ENCODE measurements at places on chromosomes 11 and 22. TPM values are rescaled to one million over a fixed set of nuclear protein-coding genes. Genes with fewer than 3 reads are reported as not detected.

OR52I2 gene
- not detected for total RNA-seq

PLAAT5 gene
- total RNA-seq = 0.72 TPM

VWCE gene
- total RNA-seq = 1.2 TPM

MPZL3 gene
- total RNA-seq = 10.0 TPM

CASP12 gene
- 0.91 TPM for total RNA-seq

C1QTNF4 gene
- 0.25 TPM for total RNA-seq

GRAP2 gene
- total RNA-seq = 9.7 TPM

CCDC34 gene
- 5.4 TPM for total RNA-seq

PRR33 gene
- not detected for total RNA-seq

BRMS1 gene
- 32.8 TPM for total RNA-seq

RAB39A gene
- total RNA-seq = 2.8 TPM

LRRC74B gene
- total RNA-seq = not detected

NAV2 gene
- total RNA-seq = 37.7 TPM

MUC15 gene
- total RNA-seq = 10.1 TPM

YWHAH gene
- total RNA-seq = 274 TPM

FAM111B gene
- total RNA-seq = 2.2 TPM

TMEM191B gene
- 5.2 TPM for total RNA-seq

TRPC6 gene
- total RNA-seq = 1.4 TPM

KCTD14 gene
- 13.7 TPM for total RNA-seq

CTTN gene
- 316 TPM for total RNA-seq

OR52N4 gene
- total RNA-seq = 0.60 TPM

P2RY6 gene
- total RNA-seq = 17.9 TPM

APOBEC3A gene
- 1.2 TPM for total RNA-seq

C22orf31 gene
- not detected for total RNA-seq

ARHGAP20 gene
- 1.4 TPM for total RNA-seq

USP2 gene
- 30.4 TPM for total RNA-seq

MADD gene
- 39.2 TPM for total RNA-seq

PMM1 gene
- total RNA-seq = 36.4 TPM

MUS81 gene
- total RNA-seq = 54.9 TPM

PANX2 gene
- 1.0 TPM for total RNA-seq

RFPL3 gene
- total RNA-seq = not detected

RAG2 gene
- total RNA-seq = not detected

DLG2 gene
- total RNA-seq = 7.2 TPM

SLC17A6 gene
- total RNA-seq = not detected

OR51B2 gene
- total RNA-seq = not detected

KRTAP5-8 gene
- 0.35 TPM for total RNA-seq

RAB1B gene
- total RNA-seq = 153 TPM

CASP5 gene
- 0.91 TPM for total RNA-seq

GGTLC2 gene
- total RNA-seq = 0.76 TPM

POU2AF2 gene
- not detected for total RNA-seq

FXYD2 gene
- 2,527 TPM for total RNA-seq

UBTFL1 gene
- total RNA-seq = not detected

PIH1D2 gene
- total RNA-seq = 7.5 TPM

TRIM22 gene
- 80.9 TPM for total RNA-seq

SCGB1C1 gene
- not detected for total RNA-seq

PTPRCAP gene
- 20.3 TPM for total RNA-seq

Data from kidney (tissue), 22 donors.